ENCODE measurements at places on chromosomes 13 and 19.

GRCh38 chr19:1472231-1473084 lies 6.6 kb downstream of the C19orf25 start:
- DNase-seq: no peak

- DNase-seq: no peak
Measured at GRCh38 chr13:113050734-113051431, 54.7 kb upstream of the F7 start.

DNA sequence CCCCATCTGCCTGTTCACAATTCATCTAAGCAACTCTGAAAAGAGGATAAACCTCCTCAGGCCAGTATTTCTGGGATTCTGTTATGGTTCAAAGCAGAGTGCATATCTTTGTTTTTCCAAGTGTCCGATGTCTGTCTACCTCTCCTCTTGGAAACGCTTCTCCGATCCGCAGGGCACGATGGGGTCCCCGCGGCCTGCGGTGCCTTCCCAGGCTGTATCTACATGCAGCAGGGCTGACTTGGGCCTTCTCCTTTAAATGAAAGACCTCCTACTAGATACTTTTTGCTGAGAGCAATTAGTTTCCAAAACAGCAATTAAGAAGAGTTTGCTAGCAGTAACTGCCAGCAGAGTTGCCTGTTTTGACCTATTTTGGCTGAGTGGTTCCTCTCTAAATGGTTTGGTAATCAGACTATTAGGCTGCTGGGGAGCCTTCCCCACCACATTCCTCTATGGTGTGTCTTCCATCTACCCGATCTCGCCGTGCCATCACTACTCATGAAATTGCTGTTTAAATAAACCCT lies 23.5 kb downstream of the COL4A2 start:
- DNase-seq: no peak

DNA sequence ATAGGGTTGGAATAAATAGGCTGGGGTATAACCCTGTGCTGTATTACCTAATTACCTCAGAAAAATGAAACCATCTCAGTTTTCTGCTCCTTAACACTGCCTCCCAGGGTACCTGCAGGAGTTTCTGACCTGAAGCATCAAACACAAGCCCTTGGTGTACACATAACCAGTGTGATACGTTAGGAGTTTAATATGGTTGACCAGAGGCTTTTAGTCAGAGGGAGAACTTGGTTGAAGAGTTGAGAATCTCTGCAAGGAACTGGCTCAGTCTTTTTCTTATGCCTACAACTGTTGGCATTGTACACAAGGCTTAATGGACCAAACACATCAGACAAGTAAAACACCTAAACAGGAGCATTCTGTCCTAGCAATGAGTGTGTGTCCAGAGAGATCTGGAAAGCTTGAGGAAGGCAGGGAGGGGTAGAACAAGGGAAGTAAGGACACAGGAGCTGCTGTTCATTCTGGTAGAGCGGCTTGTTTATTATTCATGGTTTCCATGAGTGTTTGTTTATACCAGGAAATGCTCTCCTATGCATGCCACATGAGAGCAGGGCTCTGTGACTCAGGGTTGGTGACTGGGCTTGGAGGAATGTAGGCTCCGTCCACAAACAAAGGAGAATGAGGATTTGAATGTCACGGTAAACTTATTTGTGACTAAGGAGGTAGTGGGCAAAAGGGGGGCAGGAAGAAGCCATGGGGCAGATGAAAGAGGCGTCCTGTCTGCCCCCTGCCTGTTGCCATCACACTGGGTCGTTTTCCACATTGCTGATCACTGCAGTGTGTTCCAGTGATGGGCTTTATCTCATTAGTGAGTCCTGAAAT lies 11.9 kb upstream of the SPATA13 start:
- DNase-seq: no peak

DNA sequence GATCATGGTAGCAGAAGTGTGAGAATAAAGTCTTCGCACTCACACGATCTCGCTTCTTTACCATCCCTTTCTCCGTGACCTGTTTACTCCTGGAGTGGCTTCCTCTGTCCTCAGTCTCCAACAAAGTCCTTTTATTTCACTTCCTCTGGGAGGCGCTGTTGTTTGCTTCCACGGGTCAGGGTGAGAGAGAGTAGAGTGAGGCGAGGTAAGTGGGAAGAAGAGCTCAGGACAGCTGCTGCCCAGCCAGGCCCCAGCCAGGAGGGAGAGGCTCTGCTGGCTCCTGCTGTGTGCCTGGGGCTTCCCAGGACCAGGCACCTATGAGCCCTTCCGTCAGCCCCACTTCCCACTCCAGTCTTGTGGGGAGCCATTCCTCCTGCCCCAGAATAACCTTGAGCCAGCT lies 242.1 kb downstream of the FGF9 start:
- DNase-seq: no peak

DNA sequence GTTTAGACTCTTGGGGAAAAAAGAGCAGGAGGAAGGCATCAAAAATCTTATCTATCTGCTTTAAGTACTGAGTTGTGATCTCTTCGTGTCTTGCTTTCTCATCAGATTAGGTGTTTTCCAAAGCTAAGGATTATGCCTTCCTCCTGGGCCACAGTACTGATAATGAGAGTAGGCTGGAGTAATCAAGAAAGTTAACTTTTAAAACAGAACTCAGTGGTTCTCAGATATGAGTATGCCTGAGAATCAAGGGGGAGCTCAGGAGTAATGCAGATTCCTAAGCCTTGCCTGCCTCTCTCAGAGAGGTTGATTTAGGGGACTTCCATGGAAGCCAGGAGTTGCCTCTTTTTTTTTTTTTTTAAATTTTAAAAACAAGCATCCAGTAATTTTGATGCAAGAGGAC lies 23.5 kb downstream of the CDADC1 start:
- no peak for DNase-seq

- DNase-seq: peak; percentile 68
Measured at GRCh38 chr19:3062165-3063105, at the start of gene TLE5. TLE5 (minus strand) TSS chr19:3062495; CDS start chr19:3062200, 295 bp downstream.

GRCh38 chr19:9847087-9847671 lies 12.1 kb downstream of the PIN1 start:
- DNase-seq: no peak

DNA sequence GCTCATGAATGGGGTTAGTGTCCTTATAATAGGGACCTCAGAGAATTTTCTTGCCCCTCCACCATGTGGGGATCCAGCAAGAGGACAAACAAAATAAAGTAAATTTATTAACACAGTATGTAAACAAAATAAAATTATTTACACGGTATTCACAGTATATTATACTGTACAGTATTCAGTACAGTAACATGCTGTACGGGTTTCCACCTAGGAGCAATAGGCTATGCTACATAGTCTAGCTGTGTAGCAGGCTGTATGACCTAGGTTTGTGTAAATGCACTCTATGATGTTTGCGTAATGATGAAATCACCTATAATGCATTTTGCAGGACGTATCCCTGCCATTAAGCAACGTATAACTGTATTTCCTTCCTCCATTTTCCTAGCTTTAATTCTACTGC lies 11.8 kb upstream of the DIAPH3 start:
- DNase-seq: no peak

GRCh38 chr19:6479836-6480398 lies 1.7 kb downstream of the DENND1C start:
- no peak for DNase-seq

- no peak for DNase-seq
Measured at GRCh38 chr13:42498521-42498920, 75.4 kb upstream of the TNFSF11 start.

DNA sequence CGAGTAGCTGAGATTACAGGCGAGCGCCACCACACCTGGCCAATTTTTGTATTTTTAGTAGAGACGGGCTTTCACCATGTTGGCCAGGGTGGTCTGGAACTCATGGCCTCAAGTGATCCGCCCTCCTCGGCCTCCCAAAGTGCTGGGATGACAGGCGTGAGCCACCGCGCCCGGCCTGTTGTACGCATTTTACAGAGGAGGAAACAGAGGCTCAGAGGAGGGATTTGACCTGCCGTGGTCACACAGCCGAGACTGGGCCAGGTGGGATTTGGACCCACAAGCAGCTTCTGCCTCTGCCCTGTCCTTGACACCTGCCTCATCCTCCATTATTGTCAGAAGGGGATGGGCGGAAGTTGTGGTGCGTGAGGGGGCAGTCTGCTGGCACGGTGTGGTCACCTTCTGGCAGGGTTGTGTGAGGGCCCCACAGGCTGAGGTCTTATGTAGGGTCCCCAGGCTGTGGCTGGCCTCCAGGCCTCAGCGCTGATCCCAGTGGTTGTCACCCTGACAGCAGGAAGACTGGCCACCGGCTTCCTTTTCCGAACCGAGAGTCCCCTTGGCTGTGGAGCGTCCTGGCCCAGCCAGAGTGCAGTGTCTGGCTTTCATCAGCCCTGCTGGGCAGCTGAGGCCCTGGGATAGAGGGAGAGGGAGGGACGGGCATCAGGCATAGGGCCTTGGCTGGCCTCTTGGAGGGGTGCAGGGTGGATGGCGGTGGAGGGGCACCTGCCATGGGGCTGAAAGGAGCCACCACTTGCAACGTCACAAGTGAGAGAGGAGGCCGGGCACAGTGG lies 20.3 kb downstream of the NFIC start:
- no peak for DNase-seq

GRCh38 chr19:44869733-44870470 lies 21.2 kb upstream of the TOMM40 start:
- DNase-seq: no peak

- DNase-seq: peak; percentile 60
Measured at GRCh38 chr13:41458761-41459431, 1.5 kb downstream of the RGCC start.

GRCh38 chr19:15893477-15893876 lies 4.4 kb downstream of the CYP4F2 start:
- no peak for DNase-seq

DNA sequence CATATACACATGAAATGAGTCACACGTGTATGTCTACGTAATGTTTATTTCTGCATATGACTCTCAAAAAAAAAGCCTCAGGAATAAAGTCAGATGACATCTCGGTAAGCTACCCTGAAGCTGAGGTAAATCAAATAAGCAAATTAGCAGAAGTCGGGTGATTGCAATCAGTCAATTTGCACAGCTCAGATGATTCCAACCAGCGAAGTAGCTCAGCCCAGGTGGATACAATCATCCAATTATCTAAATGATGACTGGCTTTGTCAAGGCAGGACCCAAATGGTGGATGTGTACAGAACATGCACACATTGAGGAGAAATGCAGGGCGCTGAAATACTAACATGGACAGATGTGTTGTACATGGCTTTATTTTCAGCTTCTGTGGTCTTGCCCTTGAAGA lies 148.5 kb downstream of the ZNF486 start:
- DNase-seq: no peak

GRCh38 chr13:91308299-91308698 lies 39.2 kb upstream of the MIR17HG start:
- no peak for DNase-seq

- no peak for DNase-seq
Measured at GRCh38 chr13:24218338-24218737, 57.8 kb downstream of the SPATA13 start.

GRCh38 chr13:45339867-45340266 lies 1.1 kb downstream of the TPT1 start:
- peak; percentile 21 for DNase-seq

DNA sequence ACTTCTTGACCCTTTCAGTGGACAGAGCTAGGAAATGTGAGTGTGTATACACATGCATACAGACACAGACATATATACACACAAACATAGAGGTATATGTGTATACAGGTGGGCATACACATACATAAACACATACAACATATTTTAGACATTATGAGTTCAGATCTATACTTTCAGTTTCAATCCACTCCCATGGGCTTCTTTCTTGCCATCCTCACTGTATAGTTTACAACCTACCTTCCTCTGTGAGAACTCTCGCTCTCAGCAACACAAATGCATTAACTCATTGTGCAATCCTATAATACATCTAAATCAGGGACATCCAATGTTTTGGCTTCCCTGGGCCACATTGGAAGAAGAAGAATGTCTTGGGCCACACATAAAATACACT lies 21.2 kb upstream of the SCEL start:
- DNase-seq: no peak

Data from activated T-helper 1 cell treated with anti-CD3 and anti-CD28 coated beads, Interleukin-12 subunit alpha, Interleukin-12 subunit beta, Interleukin-2, Interleukin-4 antibody, amounts not matched to agents 30 ng/mL and 10 ng/mL and 1 ng/mL, durations not matched to agents 14 hours and 24 hours and 36 hours (primary cell).